ENCODE measurements at places on chromosomes 13 and 19.

- no peak for DNase-seq
These were observed 4.1 kb downstream of the FPR2 start for GRCh38 chr19:51765086-51765485.

GRCh38 chr13:40120288-40120687, 464.8 kb downstream of the COG6 start:
- no peak for DNase-seq

GRCh38 chr13:112342841-112343361, 33.3 kb upstream of the SPACA7 start:
- DNase-seq, result no peak

- no peak for DNase-seq
These were observed 12.2 kb upstream of the RELB start for GRCh38 chr19:44988896-44989556.

GRCh38 chr13:28204043-28204442, 65.7 kb downstream of the PAN3 start:
- DNase-seq, result no peak

GRCh38 chr13:93589788-93590187, 363.2 kb downstream of the GPC6 start:
- no peak for DNase-seq

GRCh38 chr19:3699741-3700241, 477 bp downstream of the PIP5K1C start:
- DNase-seq, result no peak

- no peak for DNase-seq
These were observed 828.1 kb downstream of the PCDH9 start for GRCh38 chr13:66402066-66402465.
